SK-MEL-5 (cell line): ENCODE measurements at places on chromosomes 3 and 15. TPM values are rescaled to one million over a fixed set of nuclear protein-coding genes. Genes with fewer than 3 reads are reported as not detected.

Gene GOLGA8K
- total RNA-seq, result 0.13 and 0.40 TPM in 2 replicates

DNA sequence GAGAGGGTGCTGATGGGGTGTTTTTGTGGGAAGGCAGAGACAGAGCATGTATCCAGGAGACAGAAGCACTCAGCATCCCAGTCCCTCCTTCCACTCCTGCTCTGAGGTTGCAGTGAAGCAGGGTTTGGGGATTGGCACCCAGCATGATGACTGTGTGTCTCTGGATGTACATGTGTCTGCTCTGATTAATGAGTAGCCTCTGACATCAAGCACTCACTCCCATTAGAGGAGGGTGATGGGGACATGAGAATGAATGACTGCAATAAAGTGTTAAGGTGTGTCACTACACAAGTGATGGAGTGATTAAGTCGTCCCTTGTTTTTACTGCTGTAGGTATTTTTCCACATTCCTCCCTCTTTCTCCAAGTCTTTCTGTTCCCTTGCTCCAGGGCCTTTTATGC lies 9.6 kb upstream of the MYZAP start:
- no peak for DNase-seq

Gene EXD1
- 0.51 TPM in 1 of 2 replicates, not detected in the other for total RNA-seq

- DNase-seq, result peak; percentile 95
Observed at GRCh38 chr15:92845126-92845508, 55.0 kb upstream of the CHD2 start.

- DNase-seq, result peak; percentile 14
Observed at GRCh38 chr3:49656541-49657112, 17.5 kb upstream of the APEH start.

Gene EAF1
- total RNA-seq, result 28.6 and 30.5 TPM in 2 replicates

DNA sequence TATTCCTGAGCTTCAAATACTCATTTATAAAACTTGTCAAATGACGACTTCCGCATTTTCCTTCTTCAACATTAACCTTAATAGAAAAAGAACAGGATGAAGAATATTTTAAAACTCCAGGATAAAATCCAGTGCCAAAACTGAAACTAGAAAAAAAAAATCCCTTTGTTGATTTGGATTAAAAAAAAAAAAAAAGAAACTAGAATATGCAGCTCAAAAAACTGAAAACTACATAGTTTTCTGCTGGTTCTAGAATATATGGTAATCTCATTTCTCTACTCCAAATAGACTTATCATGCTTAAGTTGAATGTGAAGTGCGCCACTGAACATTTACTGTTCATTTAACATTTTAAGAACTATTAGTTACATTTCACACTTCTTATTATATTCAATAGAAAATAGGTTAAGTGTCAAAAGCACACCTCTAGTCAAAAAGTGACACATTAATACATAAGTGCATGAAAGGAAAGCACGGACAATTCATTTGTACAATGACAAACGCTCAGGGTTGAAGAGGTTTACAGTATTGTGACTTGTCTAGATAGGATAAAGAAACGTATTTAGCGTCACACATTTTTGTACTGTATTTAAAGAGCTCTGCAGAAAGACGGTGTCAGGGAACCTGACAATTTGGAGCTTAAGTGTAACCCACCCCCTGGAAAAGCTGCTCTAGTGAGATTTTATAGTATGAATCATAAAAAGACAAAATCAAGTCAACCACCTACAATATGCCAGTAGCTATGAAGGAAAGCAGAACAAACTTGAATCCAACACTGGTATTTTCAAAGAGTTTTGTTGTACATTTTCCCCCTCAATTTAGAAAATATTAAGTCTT lies 5.8 kb downstream of the TRA2B start:
- no peak for DNase-seq

DNA sequence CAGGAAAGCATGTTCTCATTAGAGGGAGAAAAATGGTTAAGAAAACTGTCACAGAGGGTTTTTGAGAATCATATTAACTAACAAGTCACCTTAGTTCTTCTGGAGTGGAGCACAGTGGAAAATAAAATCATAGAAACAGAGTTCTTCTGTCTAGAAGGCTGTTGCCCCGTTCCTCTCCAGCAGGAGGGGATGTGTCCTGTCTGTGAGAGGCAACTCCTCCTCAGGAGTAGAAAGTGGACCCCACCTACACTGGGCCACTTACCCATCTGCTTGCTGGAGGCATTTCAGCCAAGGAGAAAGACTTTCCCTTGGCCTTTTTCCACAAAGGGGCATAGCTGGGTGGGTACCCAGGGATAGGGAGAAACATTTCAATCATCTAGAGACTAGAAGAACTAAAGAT lies 106.6 kb downstream of the SSR3 start:
- peak; percentile 76 for DNase-seq

DNA sequence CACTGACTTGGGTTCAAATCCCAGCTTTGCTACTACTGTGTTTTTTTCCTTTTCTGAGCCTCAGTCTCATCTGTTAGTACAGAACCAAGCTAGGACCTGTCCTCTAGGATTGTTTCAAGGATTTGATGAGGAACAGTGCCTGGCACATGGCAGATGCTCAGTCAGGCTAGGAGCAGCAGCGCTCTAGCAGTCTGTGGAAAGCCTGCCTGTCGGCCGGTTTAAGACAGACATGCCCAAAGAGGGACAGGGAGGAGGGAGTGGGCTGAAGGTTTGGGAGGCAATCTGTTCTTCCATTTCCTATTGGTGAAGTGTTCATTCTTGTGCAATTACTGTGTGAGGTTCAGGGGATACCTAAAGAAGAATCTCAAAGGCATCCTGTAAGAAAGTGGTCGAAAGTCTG lies 35.1 kb upstream of the RGMA start:
- no peak for DNase-seq

Gene SKOR1
- 0.03 TPM in 1 of 2 replicates, not detected in the other for total RNA-seq

DNA sequence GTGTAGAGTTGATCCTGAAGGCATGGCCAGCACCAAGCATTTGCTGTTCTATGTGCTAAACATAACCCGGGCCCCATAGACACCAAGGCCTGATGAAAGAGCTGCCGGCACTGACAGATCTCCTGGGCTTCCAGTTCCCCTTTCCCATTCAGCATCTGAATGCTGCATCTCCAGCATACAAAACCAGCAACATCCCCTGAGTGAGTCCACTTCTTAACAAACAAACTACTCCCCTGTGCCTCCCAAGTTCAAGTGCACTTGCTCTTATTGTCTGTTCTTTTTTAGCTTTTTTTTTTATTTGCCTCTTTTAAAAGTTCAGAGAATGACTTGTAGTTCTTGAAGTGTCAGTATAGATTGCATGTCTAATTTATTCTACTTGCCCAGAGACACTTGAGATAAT lies 156.0 kb downstream of the EDEM1 start:
- DNase-seq, result no peak

Gene PRSS50
- total RNA-seq, result not detected in 2 replicates

Gene VIPR1
- 0.34 TPM in 1 of 2 replicates, not detected in the other for total RNA-seq

GRCh38 chr3:4520033-4520816 lies 27.1 kb downstream of the ITPR1 start:
- no peak for DNase-seq

- no peak for DNase-seq
Observed at GRCh38 chr15:23797747-23798446, 110.8 kb upstream of the NDN start.

GRCh38 chr15:62497356-62497755 lies 332.3 kb upstream of the C2CD4B start:
- no peak for DNase-seq

GRCh38 chr15:68593341-68593740 lies 14.5 kb downstream of the CORO2B start:
- DNase-seq, result peak; percentile 13

Gene VGLL3
- 0.05 and 0.08 TPM in 2 replicates for total RNA-seq

Gene GNAT1
- total RNA-seq, result not detected in 2 replicates

- DNase-seq, result peak; percentile 32
Observed at GRCh38 chr3:9915254-9916141, 1.4 kb upstream of the IL17RC start.

Gene C3orf49
- total RNA-seq, result not detected in 2 replicates

Gene XRN1
- 19.0 and 19.5 TPM in 2 replicates for total RNA-seq

Gene FMN1
- total RNA-seq, result 87.0 and 96.0 TPM in 2 replicates

DNA sequence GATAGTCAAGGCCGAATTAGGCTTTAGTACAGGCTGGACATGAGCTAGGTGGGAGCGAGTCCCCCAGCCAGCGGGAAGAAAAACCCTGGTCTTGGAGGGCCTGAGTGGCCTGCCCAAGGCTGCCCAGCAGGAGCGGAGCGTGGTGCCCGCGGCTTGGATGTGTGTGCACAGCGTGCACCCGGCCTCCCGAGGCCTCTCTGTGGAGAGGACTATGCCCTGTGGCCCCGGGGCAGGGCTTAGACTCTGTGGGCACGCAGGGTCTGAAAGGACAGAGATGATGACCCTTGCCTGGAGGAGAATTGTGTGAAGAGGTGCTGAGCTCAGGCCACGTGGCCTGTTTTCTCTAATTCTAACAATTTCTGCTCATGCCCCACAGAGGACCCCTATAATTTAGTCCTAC lies 124.6 kb upstream of the IQSEC1 start:
- DNase-seq, result no peak

DNA sequence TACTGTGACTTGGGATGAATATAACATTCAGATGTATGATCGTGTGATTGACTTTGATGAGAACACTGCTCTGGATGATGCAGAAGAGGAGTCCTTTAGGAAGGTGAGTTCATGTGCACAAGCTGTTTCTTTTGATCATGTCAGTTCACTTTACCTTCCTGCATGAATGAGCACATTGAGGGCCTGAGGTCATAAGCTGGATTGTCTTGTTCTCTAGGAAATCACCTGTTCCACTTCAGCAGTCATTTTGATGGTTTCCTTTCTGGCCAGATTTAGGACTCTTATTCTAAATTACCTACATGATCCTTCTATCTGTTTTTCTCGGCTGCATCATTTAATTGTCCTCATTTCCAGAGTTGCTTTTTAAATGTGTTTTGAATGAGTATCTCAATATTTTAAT lies 4.1 kb downstream of the RCN2 start:
- DNase-seq, result no peak

Gene GOLGA8H
- total RNA-seq, result 0.29 and 0.48 TPM in 2 replicates

Gene NPHP3
- 25.5 and 30.2 TPM in 2 replicates for total RNA-seq

- DNase-seq, result peak; percentile 8
Observed at GRCh38 chr15:26662283-26662682, 110.6 kb downstream of the GABRB3 start.

Gene SPINK8
- not detected in 2 replicates for total RNA-seq

GRCh38 chr3:169628567-169628966 lies 34.9 kb downstream of the MECOM start:
- DNase-seq, result no peak

- no peak for DNase-seq
Observed at GRCh38 chr3:176961916-176962315, 235.4 kb downstream of the TBL1XR1 start.

Gene PRR20G
- not detected in 2 replicates for total RNA-seq

GRCh38 chr3:69212411-69213160 lies 90.2 kb upstream of the LMOD3 start:
- DNase-seq, result peak; percentile 44

Gene ITGA11
- total RNA-seq, result not detected in 2 replicates

- DNase-seq, result no peak
Observed at GRCh38 chr3:59766200-59766872, 716.5 kb upstream of the CFAP20DC start.

- DNase-seq, result no peak
Observed at GRCh38 chr15:75850708-75851107, 7.5 kb downstream of the UBE2Q2 start.

GRCh38 chr15:70320482-70320881 lies 222.8 kb upstream of the TLE3 start:
- no peak for DNase-seq

DNA sequence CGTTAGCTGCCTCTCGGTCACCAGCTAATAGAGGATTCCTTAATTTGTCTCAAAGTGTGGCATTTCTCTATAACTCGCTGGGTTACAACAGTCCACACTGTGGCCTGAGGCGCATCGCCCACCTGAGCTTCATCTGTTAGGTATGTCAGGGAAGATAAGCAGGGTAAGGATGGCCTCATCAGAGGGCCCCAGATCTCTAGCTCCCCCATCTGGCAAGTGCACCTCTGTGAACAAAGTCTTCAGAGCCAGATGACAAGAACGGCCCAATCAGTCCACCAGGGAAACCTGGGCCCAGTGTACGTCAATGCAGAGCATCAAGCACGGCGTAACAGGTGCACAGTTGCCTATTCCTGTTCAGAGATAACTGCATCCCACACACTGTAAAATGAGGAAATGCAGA lies 23.2 kb downstream of the FRG2C start:
- peak; percentile 18 for DNase-seq

Gene AADACL2
- total RNA-seq, result not detected in 2 replicates

Gene AHSG
- total RNA-seq, result not detected in 2 replicates

Gene NCEH1
- total RNA-seq, result 4.4 and 6.2 TPM in 2 replicates

DNA sequence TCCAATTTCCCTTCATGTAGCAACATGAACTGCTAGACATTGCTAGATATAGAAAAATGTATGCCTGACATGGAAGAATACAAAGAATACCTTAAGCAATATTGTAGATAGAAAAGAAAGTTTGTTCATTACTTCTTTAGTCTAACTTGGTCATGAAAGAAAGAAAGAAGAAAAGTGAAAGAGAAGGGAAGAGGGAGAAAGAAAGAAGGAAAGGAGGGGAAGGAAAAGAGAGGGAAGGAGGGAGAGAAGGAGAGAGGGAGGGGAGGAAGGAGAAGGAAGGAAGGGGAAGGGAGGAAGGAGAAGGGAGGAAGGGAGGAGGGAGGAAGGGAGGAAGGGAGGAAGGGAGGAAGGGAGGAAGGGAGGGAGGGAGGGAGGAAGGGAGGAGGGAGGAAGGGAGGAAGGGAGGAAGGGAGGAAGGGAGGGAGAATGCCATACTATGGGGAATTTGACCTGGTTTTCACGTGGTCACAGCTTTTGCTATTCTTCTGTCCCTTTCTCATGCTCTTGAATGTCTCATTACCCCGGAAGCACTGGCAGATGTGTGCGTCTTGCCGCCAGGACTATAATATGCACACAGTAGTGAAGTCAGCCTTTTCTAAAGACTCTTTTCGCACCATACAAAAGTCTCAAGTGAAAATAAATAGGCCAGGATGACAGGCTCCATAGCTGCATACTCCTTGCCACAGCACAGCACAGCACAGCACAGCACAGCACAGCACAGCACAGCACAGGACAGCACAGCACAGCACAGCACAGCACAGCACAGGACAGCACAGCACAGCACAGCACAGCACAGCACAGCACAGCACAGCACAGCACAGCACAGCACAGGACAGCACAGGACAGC lies 78.2 kb downstream of the CHAC1 start:
- DNase-seq, result no peak

Gene MTFMT
- total RNA-seq, result 33.6 and 43.9 TPM in 2 replicates

- no peak for DNase-seq
Observed at GRCh38 chr15:25652704-25653103, 210.4 kb downstream of the ATP10A start.

Gene CELSR3
- total RNA-seq, result 3.2 and 3.6 TPM in 2 replicates

DNA sequence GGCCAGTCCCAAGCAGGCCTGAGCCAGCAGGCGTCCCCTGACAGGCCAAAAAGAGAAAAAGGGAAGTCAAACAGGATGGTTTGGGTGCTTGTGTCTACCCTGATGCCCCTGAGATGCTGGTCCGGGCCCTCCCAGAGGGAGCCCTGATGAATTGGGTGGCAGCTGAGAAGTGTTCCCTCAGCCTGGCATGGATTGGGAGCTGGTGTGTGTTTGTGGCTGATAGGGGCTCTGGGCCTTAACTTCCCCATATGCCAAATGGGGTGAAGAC lies 1.4 kb downstream of the FBLN2 start:
- no peak for DNase-seq

DNA sequence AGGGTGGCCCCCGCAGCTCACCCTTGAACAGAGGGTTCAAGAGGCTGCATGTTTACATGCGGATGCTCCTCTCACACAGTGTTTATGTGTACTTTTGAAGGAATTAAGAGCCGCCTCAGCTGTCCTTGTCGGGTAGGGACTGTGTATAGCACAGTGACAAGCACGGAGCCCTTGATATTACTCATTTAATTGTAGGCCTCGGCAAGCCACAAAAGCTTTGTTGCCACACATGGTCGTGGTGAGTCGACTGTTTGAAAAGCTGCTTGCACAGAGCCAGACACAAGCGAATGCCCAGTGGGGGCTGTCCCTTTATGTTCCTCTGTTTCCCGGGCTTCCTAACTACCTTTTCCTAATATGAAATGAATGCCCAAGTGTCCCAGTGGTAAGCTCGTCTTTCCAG lies 4.5 kb downstream of the ESYT3 start:
- DNase-seq, result no peak
